ENCODE measurements at places on chromosomes 1 and 21. TPM values are rescaled to one million over a fixed set of nuclear protein-coding genes. Genes with fewer than 3 reads are reported as not detected.

DNA sequence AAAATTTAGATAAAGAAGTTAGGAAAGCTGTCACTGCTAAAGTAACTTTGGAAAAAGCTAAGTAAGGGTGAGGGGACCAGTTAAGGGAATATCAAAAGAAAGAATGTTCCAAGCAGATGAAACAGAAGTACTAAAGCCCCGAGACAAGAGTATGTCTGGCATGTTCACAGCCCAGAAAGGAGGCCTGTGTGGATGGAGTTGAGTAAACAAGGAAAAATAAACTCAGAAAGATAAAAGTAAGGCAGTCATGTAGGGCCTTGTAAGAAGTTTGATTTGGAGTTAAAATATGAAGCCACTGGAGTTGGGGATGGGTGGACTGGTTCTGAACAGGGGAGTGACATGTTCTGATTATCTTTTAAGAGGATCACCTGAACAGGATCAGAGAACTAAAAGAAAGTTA is 177.9 kb downstream of the CDC42BPA start:
- no peak for DNase-seq

DNA sequence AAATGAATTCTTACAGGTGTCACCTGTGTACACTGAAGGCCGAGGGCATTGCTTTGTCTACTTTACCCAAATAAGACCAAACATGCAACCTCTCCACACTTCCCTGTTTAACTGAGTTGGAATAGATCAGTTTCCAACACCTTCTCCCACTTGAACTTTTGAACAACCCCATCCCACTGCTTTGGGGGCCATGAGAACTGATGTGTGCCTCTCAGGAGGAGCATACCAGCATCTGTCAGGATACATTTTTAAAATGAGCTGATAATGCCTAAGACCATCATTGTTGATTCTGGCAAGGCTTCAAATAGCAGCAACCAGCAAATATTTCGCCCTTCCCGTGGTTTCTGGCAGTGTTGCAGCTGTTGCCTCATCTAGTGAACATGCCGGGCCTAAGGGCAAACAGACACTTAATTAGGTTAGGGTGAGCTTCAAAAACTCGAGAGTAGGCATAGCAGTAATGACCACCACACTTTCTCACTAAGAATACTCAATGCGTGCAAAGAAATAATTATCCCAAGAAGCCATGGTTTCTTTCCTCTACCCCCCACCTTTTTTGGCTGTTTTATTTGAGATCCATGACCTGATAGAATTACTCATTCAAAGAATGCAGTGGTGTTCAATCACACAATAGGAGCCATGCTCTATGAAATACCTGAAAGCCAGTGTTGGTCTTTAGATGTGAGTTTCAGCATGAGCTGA is 63.7 kb downstream of the MAP10 start:
- no peak for DNase-seq

DNA sequence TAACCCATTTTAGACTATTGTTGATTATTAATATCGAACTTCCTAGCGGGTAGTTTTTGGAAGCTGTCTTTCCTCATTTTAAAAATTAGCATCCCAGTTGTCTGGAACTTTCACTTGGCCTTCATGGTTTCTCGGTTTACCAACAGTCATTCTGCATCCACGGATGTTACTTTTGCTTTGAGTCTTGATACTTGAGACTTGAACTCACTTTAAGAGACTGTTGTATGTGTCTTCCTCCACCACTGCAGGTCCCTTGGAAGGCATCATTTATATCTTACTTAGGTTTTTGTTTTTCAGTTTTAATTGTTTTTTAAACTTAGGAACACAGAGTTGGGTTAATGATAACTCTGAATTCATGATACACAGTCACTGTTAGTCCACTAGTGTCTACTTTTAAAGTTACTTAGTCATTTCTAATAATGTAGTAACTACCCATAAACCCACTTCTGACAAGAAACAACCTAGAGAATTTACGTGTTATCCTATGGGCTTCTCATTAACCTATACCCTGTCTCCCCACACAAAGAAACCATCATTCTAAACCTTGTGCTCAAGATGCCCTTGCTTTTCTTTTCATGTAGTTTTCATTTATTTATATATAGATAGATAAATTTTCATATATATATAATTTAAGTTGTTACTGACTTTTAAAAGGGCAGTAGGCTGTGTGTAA is 152.6 kb downstream of the ZP4 start:
- DNase-seq = no peak

DNA sequence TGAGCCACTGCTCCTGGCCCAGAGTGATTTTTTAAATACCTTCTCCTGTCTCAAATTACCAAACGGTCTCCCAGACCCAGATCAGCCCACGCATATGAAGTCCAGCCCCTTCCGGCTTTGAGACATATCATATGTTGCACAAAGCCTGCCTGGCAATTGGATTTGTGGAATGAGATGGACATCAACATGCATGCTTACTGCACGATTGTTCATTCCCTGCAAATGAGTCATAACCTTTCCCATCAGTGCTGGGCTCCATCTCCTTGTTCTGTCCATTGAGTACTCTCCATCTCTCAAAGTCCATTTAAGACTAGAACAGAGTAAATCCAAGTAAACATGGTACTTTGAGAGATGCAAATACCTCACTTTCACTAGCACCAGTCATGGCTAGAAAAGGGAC is 612.2 kb upstream of the USP24 start:
- DNase-seq = no peak

- peak; percentile 81 for DNase-seq
These were observed 1.1 kb downstream of the RYR2 start for GRCh38 chr1:237042892-237043576.

- DNase-seq = no peak
These were observed 1.6 kb downstream of the C1orf21 start for GRCh38 chr1:184388319-184388889.

DNA sequence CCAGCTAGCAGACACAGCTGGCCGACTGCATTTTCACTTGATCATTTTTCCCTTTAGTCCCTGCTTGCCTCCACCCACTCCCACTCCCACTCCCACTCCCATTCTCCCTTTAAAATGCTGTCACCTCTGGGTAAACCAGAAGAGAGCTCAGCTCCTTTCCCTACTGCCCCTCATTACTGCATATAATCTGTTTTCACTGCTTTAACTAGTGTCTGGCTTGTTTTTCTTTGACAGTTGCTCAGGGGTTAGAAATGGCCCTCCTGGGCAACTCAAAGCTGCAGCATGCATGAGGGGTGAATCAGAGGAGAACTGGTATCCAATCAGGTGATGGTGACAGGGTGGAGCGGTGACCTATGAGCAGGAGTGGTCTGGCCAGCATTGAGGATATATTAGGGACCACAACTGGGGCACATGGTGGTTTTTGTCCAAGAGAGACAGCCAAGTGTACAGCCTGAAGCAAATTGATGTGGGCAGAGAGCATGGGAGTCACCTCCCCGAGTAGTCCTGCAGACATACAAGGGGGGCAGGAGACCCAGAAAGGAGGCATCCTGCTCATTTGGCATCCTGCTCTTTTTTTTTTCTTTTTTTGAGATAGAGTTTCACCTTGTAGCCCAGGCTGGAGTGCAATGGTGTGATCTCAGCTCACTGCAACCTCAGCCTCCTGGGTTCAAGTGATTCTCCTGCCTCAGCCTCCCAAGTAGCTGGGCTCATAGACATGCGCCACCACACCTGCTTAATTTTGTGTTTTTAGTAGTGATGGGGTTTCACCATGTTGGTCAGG is 42.6 kb upstream of the SRSF10 start:
- no peak for DNase-seq

- peak; percentile 64 for DNase-seq
These were observed 61.2 kb downstream of the WNT9A start for GRCh38 chr1:227886503-227886961.

GRCh38 chr1:201999625-202000238 is 10.7 kb upstream of the ELF3 start:
- no peak for DNase-seq

DNA sequence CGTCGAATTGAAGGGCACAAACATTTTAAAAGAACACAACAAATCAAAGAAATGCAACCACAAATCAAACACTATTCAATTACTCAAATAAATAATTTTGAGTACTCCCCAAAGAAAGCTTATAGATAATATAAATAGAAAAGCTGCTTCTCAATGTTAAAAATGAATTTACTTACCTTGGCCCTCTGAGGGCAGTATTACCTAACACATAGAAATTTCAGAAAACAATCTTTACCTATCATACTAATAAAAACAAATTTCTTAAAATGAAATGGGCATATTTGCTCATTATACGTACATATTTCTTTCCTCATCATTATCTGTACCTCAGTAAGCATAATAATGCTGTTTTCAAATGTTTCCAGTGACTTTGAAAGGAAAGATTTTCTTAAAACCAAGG is 141.8 kb downstream of the AKT3 start:
- DNase-seq = no peak

- DNase-seq = no peak
These were observed 5.8 kb upstream of the SDHB start for GRCh38 chr1:17059391-17060305.

DNA sequence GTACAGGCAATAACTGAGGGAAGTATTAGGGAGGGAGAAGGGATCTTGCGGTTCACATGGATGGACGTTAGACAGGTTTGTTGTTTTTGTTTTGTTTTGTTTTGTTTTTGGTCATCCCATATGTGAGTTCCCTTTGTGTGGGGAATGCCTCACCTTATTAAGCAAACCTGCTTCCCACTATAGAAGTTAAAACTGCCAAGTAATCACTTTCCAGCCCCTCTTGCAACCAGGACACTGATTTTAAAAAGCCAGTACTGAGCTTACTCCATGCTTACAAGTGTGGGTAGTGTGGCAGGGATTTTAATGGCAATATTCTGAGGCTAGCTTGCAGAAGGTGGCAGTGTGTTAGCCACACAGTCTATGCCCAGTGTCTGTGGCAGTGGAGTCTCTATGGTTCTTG is 26.5 kb downstream of the SPATA45 start:
- DNase-seq = no peak

DNA sequence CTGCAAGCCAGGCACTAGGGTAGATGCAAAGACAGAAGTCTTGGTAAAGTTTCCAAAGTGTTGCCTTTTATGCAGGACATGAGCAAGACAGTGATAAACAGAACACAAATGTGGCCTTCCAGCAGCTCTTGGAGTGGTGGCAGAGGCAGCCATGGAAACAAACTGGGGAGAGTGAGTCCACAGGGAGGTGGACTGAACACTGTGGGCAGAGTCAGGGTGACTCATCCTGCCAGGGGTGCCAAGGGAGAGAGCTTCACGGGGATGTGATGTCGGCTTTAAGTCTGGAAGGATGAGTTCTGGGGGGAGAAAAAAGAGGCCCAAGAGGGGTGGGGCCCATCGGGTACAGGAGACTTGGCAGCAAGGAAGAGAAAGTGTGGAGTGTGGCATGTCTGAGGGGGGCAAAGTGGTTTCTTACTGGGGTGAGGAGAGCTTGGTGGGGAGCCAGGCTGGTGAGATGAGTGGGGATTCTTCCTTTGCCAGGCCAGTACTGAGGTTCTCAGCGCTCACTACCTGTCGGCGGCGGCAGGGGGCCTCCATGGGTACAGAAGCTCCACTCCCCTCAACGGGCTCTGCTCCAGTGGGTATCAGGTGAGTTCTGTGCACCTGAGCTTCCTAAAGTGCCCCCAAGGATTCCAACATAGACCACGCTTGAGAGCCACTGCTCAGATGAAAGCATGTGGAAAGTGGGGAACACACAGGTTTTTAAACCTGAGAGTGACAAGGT is 41.8 kb downstream of the KIAA0040 start:
- no peak for DNase-seq

DNA sequence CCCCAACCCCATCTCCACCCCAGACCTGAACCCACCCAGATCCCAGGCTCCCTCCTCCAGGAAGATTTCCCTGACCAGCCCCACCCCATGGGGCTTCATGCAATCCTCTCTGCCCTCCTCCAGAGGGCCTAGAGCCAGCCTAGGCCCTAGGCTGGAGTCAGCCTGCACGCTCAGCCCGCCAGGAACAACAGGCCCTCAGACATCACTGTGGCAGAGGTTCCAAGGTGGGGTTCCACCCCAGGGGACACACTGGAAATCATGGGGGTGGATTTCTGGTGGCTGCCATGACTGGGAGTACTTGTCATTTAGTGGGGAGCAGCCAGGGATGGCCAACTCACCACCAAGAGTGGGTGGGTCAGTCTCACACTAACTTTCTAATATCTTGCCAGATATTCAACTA is 122.0 kb downstream of the GLIS1 start:
- peak; percentile 50 for DNase-seq

DNA sequence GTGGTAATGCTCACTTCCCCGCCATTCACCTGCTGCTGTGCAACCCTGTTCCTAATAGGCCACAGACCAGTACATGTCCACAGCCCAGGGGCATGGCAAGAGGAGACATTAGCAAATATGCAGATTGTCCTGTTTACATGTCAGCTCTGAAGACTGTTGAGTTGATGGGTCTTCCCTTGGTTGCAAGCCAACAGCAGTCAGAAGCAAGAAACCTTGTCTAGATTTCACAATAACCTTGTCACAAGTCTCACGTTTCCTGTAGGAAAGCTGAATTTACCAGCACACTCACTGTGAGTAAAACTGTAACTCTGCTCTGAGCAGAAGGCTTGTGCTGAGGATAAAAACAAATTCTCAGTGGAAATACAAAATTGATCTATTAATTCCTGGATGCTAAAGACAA is 195.1 kb downstream of the HLX start:
- no peak for DNase-seq

GRCh38 chr1:109399326-109399957 is 1.7 kb upstream of the SORT1 start:
- no peak for DNase-seq

GRCh38 chr1:175702079-175702795 is 41.2 kb downstream of the TNR start:
- no peak for DNase-seq

GRCh38 chr1:210264496-210265380 is 32.1 kb downstream of the SERTAD4 start:
- no peak for DNase-seq

- no peak for DNase-seq
These were observed 134.6 kb upstream of the ARHGEF16 start for GRCh38 chr1:3319874-3320245.

DNA sequence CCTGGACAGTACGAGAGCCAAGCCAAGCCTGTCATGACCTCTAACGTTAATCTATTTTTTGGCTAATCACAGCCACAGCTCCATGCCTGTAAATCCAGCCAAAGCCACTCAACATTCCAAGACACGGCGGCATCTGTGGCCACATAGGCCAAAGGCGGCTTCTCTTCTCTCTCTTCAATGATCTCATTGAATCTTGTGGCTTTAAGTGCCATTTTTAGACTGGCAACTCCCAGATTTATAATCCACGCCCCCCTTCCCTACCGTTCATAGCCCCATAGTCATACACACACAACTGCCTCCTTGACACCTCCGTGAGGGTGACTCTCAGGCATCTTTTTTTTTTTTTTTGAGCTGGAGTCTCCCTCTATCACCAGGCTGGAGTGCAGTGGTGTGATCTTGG is 5.7 kb upstream of the SELENON start:
- DNase-seq = no peak

GRCh38 chr1:7224081-7224534 is 438.9 kb downstream of the CAMTA1 start:
- no peak for DNase-seq

- DNase-seq = no peak
These were observed 184.4 kb downstream of the USH2A start for GRCh38 chr1:216238844-216239243.

CD244 gene
- not detected for total RNA-seq

DYRK3 gene
- 5.7 TPM for total RNA-seq

KRTAP19-3 gene
- not detected for total RNA-seq

IQGAP3 gene
- total RNA-seq = 6.8 TPM

AK5 gene
- 6.9 TPM for total RNA-seq

GPN2 gene
- total RNA-seq = 21.7 TPM

CHRNB2 gene
- not detected for total RNA-seq
